ENCODE measurements at places on chromosomes 3 and 15. TPM values are rescaled to one million over a fixed set of nuclear protein-coding genes. Genes with fewer than 3 reads are reported as not detected.
A peak's percentile ranks its signal among the peaks of the same experiment; 100 is the strongest.

ALDH1A2 gene
- 5.3 TPM for total RNA-seq

PLCH1 gene
- 5.8 TPM for total RNA-seq

ATP13A5 gene
- total RNA-seq: not detected

SPG11 gene
- 54.2 TPM for total RNA-seq

CLDN18 gene
- total RNA-seq: 73.0 TPM

GRM2 gene
- total RNA-seq: 0.27 TPM

MDFIC2 gene
- not detected for total RNA-seq

IL17RE gene
- 9.1 TPM for total RNA-seq

FRMD5 gene
- 3.8 TPM for total RNA-seq

ILDR1 gene
- total RNA-seq: 1.5 TPM

INSYN1 gene
- 1.3 TPM for total RNA-seq

PCNP gene
- total RNA-seq: 133 TPM

TPRA1 gene
- total RNA-seq: 41.0 TPM

PLSCR5 gene
- 0.60 TPM for total RNA-seq

ECE2 gene
- not detected for total RNA-seq

POPDC2 gene
- 3.9 TPM for total RNA-seq

DNA sequence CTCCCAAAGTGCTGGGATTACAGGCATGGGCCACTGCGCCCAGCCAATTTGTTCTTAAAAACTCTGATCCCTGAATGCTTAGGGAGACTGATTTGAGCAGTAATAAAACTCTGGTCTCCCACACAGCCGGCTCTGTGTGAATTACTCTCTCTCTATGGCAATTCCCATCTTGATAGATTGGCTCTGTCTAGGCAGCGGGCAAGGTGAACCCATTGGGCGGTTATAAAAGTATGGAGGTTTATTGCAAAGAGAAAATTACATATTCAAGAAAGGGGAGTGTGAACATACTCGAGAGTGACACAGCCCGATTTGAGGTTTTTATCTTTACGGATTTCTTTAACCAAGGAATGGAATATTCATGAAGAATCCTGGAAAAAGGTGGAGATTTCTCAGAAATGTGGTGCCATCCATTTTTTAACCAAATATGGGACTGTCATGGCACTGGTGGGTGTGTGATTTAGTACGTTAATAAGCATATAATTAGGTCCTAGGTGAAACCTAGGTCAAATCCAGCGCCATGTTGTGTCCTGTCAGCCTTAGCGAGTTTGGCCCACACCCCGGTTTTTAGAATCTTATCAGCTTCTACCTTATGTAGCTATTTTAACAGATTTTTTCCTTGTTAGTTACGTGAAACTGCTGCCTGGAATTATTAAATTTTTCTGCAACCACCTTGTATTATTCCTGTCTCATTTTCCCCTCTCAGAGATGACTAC lies 7.2 kb upstream of the GMPS start:
- DNase-seq: no peak

DNA sequence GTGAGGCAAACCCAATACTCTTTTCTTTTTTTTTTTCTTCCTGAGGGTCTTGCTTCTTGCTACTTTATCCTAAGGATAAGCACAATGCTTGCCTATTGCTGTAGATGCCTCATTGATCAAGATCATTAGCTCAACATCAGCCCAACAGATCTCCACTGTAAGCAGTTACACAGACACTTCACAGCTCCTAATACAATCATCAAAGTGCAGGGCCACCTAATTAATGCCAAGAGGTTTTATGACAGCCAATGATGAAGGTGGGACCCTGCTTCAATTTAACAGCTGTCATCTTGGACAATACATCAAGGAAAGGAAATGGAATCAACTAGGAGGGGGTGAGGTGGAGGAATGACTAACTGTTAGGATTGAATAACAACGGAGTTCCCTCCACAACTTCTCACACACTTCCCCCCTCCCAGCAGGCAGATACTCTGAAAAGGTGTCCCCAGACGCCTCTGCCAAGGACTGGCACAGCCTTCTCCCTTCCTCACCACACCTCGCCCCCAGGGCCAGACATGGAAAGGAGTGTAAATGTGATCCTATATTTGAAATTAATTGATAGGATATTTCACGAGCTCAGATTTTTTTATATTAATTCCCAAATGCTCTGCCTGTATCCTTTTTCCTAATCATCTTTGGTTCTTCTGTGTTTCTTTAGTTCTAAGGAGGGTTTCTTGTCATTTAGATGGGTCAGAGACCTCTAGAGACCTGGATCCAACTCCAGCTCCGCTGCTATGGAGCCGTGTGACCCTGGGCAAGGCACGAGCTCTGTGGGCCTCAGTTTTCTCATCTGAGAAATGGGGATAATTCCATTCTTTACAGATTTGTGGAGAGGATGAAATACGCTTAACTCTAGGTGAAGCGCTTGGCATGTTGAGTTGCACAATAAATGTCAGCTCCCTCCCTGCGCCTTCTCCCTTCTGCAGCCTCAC lies 1.2 kb downstream of the DCLK3 start:
- DNase-seq: no peak

DNA sequence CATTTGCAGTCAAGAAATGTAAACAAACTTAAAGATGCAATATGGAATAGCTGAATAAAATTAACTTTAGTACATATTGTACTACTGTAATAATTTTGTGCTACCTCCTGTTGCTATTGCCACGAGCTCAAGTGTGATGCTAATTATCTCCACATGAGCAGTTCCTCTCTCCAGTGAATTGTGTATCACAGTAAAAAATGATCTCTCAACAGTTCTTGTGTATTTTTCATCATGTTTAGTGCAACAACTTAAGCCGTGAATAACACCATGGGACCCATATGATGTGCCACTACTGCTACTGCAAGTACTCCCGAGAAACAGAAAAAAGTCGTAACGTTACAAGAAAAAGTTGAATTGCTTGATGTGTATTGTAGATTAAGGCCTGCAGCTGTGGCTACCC lies 12.4 kb downstream of the RIOX2 start:
- no peak for DNase-seq

- DNase-seq: peak; percentile 60
Observed at GRCh38 chr3:58588030-58588614, 10.9 kb upstream of the FAM107A start.

GRCh38 chr15:23877502-23878412 lies 190.7 kb upstream of the NDN start:
- peak; percentile 84 for DNase-seq

DNA sequence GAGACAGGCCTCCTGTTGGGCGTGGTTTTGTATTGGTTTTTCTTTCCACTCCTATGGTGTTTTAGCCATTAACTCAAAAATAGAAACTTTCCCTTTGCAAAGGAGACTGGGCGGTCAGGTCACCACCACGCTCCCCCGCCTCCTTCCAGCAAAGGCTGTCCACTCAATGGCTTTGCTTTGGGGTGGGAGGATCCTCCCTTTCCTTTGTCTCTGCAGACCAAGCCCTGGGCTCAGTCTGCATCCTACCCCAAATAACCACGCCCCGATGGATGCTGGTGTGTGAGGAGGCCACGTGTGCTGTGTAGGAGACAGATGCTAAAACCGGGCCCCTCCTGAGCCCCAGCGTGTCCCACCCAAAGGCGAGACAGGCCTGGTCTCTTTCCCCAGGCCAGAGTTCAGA lies 68.5 kb downstream of the GRIP2 start:
- no peak for DNase-seq

DNA sequence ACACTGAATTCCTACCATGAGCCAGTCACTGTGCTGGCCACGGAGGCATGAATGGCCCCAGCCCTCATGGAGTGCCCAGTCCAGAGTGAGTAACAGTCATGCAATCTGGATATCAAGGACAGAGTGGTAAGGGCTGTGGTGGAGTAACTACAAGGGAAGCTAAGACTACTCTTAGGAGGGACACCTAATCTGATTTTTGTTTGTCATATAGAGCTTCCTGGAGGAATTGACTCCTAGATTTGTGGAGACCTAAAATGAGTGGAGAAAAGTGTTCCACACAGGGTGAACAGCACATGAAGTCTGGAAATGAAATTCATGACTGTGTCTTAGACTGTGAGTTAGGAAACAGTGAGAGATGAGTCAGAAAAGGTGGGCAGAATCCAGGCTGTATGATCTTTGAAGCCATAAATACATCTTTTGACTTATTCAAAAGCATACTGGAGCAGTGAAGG lies 219.9 kb downstream of the NFKBIZ start:
- DNase-seq: peak; percentile 42

- peak; percentile 75 for DNase-seq
Observed at GRCh38 chr3:107523539-107524325, 970 bp downstream of the BBX start.

- DNase-seq: peak; percentile 19
Observed at GRCh38 chr3:23017801-23018200, 185.3 kb upstream of the UBE2E2 start.

GRCh38 chr3:23086331-23086730 lies 116.8 kb upstream of the UBE2E2 start:
- DNase-seq: no peak

- peak; percentile 5 for DNase-seq
Observed at GRCh38 chr3:17420668-17421067, 321.8 kb downstream of the TBC1D5 start.

- no peak for DNase-seq
Observed at GRCh38 chr15:96687388-96688107, 357.0 kb downstream of the NR2F2 start.

DNA sequence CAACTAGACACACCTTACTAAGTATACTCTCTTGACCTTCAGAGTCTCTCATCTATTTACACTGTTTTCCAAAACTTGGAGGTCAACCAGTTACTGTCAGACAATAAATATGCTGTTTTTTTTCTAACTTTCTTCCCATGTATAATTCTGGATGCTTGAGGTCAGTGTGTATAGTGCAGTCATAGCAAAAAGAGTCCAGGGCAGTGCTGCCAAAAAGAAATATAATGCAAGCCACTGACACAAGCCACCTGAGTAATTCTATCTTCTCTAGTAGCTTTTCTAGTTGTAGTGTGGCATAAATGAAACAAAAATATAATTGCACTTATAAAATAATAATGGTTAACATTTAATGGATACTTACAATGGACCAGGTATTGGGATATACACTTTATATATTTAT lies 21.6 kb downstream of the GADL1 start:
- no peak for DNase-seq

DNA sequence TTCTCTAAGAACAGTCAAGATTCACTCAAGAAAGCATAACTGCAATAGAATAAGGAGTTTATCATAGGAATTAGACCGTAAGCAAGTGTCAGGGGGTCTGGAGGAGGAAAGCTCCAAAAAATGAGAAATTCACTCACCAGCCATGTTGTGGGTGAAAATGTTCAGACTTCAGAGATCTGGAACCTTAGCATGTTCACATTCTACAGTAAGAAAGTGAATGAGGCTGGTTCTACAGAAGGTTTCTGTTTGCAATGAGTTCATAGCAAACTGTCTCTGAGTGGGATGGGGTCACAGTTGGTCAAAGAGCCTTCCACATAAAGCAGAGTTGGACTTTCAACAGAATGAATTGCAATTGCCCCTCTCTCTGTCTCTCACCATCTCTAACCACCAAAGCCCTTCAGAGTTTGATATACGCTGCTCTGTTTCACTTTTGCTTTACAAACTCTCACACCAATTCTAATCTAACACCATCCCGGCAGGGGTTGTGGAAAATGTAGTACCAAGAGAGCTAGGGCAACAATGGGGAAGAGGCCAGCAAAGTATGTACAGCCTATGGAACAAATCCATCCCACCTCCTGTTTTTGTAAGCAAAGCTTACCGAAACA lies 581.8 kb upstream of the UBE2E2 start:
- no peak for DNase-seq

- no peak for DNase-seq
Observed at GRCh38 chr15:63430766-63431451, 49.3 kb upstream of the CA12 start.

GRCh38 chr3:50583897-50584296 lies 14.6 kb downstream of the HEMK1 start:
- DNase-seq: no peak

DNA sequence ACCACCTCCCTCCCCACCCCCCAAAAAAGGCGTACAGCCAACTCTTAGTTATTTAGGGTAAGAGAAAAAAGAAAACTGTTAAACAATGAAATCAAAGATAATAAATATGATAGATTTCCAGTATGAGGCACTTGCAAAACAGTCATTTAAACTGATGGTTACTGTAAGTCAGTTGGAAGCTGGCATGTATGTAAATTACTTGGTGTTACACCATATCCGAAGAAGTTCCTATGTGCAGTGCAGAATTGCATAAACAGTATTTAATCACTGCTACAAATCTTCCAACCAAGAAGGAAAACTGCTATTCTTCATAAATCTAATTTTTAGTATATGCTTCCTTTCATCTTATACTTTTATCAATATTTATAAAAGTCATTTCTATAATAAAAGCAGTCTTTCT lies 62.0 kb downstream of the LEO1 start:
- no peak for DNase-seq

DNA sequence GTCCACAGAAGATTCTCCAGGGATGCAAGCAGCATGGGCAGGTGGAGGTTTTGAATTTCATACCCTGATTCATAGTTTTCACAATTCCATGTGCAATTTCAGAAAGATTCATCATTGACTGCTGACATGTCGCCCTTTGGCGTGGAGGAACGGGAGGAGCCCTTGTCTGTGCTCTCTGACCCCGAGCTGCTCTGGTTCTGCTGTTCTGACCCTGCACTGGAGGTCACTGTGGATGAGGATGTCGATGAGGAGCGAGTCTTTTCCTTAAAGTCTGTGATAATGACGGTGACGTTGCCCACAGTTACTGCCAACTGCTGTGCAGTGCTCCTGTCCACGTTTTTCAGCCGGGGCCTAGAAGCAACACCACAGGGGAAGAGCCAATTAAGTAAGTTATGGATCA lies 470.0 kb downstream of the SHQ1 start:
- DNase-seq: no peak

GRCh38 chr3:178669022-178669601 lies 132.9 kb downstream of the KCNMB2 start:
- no peak for DNase-seq

DNA sequence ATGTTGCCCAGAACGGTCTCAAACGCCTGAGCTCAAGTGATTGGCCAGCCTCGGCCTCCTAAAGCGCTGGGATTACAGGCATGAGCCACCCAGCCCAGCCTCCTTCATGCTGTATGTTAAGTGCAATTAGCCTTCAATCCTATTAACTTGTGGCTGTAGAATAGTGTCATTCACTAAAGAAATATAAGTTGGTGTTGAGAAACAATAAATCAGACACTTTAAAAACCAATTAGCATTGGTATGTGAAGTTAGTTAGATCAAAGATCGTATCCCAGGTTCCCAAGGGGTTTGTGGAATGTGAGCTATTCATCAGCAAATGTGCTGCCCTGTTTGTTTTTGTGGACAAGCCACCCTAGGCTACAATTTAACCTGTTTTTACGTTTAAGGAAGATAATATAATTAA lies 11.0 kb upstream of the PIK3CB start:
- DNase-seq: no peak

GRCh38 chr15:100595964-100596363 lies 6.0 kb downstream of the LINS1 start:
- DNase-seq: no peak

- DNase-seq: no peak
Observed at GRCh38 chr15:99777144-99777543, 43.9 kb upstream of the LYSMD4 start.

GRCh38 chr3:128489927-128490649 lies 2.9 kb downstream of the GATA2 start:
- peak; percentile 57 for DNase-seq
